ENCODE measurements at places on chromosomes 4 and X.

GRCh38 chr4:16225167-16225862, 956 bp downstream of the TAPT1 start:
- DNase-seq, result no peak

- no peak for DNase-seq
Measured at GRCh38 chr4:78185117-78185516, 128.0 kb downstream of the FRAS1 start.

GRCh38 chr4:20359692-20360091, 108.0 kb downstream of the SLIT2 start:
- DNase-seq, result no peak

- DNase-seq, result no peak
Measured at GRCh38 chr4:57090079-57090478, 20.1 kb downstream of the IGFBP7 start.

- no peak for DNase-seq
Measured at GRCh38 chr4:111934314-111934713, 210.9 kb upstream of the FAM241A start.

DNA sequence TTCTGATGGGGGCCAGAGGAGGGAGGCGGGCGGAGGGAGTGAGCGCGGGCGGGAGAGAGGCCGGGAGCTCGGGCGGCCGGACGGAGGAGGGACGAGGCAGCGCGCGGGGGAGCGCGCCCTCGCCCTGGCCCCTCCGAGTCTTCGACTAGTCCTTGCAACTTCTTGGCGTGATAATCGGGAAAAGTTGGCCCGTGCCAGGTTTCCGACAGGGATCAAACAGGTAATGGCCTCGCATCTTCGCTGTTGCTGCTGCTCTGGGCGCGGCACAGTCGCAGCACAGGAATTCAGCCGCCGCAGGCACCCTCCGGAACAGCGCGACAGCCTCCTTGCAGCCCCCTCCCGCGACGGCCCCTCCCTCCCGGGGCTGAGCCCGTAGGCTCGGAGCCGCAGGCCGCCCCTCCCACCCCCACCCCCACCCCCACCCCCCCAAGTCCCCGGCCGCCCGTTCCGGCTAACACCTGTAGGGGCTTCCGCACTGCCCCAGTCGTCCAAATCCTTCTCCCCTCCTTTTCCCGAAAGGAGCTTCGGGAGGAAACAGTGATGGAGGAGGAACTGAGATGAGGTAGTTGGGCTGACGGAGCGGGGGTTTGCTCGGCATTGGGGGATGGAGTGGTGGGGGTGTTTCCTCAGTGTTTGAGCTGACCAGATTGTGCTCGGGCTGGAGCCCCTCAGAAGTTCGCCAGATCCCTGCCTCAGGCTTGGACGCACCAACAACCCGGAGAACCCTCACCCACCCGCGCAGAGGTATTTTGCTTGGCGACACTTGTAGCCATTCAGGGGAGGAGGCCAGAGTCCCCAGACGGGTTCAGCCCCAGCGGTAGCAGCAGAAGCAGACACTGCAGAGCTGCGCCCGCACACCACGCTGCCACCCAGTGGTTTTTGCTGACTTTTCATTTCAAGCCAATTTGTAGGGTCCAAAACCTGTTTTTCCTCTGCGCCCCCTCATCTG, at the start of gene FGF13:
FGF13 (minus strand) TSS at position 319 of the 949 bp plus-strand sequence. CDS start 714 bp downstream, outside the sequence.
- DNase-seq, result peak; percentile 25

DNA sequence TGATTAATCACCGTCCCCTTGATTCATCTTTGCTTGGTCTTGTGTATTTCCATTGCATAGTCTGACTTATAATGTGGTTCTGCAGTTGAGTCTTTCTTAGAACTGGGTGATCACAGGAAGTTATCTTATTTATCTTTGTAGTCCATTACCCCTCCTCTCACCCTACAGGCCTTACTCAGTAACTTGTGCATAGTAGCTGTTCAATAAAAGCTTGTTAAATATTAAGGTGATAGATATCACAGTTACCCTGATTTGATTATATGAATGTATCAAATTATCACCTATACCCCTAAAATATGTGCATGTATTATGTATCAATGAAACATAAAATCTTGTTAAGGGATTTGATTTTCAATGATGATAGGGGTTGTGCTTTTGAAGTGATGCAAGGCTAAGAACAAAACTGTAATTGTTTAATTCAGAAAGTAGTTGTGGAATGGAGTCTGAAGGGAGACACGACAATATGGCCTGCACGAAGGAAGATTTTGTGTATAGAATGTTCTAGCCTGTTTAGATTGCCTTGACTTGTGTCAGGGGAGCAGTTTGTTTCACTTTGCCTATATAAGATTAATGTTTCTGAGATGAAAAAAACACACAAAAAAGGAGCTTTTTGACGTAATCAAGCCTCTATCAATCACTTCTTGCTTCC, 132.4 kb upstream of the LIMCH1 start:
- no peak for DNase-seq

- DNase-seq, result no peak
Measured at GRCh38 chr4:101229116-101229515, 118.2 kb downstream of the PPP3CA start.

GRCh38 chrX:130048686-130049222, 61.5 kb downstream of the ELF4 start:
- DNase-seq, result no peak

DNA sequence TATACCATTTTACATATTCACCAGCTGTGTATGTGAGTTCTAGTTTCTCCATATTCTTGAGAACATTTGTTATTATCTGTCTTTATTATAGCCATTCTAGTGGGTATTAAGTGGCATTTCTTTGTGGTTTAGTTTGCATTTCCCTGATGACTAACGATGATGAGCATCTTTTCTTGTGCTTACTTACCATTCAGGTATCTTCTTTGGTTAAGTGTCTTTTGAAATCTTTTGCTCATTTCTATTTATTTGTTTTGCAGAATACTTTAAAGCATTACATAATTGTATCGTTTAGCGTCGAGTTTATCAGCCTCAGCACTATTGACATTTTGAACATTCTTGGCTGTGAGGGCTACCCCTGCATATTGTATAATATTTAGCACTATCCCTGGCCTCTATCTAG, 85.4 kb downstream of the FRMPD4 start:
- DNase-seq, result no peak

DNA sequence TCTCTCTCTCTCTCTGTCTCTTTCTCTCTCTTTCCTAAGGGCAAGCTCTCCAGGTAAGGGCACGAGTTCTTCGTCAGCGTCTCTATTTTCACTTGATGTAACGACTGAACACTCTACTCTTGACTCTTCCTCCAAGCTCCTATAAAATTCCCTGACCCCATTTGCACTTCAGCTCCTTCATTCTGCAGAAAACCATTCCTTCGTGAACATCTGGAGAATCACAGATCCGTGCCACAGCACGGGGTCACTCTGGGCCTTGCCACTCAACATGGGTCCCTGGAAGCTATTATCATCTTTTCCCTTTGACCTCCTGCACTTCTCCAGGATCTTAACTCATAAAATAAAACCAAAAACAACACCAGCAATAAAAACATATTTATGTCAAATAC, 112.0 kb upstream of the LNX1 start:
- DNase-seq, result no peak

DNA sequence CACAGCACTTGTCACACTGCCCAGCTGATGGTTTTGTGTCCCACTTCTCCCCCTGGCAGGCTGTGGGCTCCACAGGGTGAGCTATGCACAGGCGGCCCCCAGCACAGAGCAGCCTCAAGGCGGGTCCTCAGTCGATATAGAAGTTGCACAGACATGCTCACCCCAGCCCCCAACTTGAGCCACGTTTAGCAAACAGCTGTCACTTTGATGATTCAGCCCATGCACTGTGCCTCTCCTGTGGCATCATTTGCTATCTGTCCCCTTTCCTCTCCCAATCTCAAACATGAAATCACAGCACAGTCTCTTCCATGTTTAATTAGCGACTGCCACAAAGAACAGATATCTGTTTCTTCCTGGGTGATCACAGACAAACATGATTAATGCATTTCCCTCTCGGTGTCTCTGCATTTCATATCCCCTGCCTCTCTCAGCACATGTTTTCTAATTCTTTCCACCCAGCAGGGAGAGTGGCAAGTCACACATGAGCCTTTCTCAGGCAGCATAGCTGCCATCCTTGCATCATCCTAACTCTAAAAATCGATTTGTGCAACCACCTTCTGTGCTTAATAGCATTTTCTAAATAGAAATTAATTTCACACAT, 204.9 kb downstream of the EVC2 start:
- no peak for DNase-seq

DNA sequence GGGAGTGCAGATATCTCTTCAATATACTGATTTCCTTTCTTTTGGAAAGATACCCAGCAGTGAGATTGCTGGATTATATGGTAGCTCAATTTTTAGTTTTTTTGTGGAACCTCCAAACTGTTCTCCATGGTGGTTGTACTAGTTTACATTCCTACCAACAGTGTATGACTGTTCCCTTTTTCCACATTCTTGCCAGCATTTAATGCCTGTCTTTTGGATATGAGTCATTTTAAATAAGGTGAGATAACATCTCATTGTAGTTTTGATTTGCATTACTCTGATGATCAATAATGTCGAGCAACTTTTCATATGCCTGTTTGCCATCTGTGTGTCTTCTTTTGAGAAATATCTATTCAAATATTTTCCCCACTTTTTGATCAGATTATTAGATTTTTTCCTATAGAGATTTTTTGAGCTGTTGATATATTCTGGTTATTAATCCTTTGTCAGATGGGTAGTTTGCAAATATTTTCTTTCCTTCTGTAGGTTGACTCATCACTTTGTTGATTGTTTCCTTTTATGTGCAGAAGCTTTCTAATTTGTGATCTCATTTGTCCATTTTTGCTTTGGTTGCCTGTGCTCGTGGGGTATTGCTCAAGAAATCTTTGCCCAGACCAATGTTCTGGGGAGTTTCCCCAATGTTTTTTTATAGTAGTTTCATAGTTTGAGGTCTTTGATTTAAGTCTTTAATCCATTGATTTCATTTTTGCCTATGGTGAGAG, 552.7 kb downstream of the ZNF674 start:
- no peak for DNase-seq

GRCh38 chrX:78124307-78124706, 15.1 kb downstream of the TAF9B start:
- DNase-seq, result no peak

DNA sequence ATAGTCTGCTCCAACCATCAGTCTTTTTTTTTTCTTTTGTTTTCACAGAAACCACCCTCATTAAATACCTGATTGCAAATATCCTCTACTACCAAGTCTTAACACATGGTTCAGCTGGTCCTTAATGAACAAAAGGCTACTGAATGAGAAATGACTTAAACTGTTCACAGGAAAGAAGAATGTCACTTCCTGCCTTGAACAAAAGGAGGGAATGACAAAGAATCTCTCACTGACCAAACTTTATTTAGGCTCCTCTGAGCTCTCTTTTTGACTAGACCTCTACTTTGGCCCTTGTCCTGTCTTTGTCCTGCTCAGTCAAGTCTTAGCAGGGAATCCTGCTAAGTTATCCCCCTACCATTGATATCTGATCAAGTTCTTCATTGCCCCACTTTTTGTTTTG, 31.8 kb upstream of the GJB1 start:
- DNase-seq, result no peak

DNA sequence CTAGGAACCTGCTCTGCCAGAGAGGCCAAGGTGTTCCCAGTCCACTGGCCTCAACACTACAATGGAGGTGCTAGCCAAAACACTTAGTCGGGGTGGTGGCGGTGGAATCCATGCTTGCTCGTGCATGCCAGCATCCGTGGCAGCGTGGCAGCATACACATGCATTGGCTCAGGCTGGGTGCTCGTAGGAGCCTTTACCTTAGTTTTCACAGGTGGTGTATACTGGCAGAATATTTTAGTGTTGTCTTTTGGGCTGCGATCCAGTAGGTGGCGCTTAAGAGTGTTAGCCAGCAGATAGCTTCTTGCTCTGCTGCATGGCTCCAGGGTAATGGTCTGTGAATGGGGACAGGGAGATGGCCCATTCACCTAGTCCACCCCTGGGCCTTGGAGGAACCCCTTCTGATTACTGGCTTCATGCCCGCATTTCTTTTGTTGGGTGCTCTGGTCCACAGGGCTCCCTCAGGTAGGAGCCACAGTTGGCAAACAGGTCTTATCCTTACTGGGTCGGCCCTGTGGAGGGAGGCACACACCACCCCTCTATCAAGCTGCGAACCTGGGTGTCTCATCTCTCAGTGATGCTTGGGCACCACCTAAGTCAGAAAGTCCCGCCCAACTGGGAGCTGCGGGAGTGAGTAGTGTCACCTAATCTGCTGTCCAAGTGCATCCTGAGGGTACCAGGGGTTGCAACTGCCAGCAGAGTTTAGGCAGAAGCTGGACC, 40.0 kb downstream of the RIPPLY1 start:
- no peak for DNase-seq

DNA sequence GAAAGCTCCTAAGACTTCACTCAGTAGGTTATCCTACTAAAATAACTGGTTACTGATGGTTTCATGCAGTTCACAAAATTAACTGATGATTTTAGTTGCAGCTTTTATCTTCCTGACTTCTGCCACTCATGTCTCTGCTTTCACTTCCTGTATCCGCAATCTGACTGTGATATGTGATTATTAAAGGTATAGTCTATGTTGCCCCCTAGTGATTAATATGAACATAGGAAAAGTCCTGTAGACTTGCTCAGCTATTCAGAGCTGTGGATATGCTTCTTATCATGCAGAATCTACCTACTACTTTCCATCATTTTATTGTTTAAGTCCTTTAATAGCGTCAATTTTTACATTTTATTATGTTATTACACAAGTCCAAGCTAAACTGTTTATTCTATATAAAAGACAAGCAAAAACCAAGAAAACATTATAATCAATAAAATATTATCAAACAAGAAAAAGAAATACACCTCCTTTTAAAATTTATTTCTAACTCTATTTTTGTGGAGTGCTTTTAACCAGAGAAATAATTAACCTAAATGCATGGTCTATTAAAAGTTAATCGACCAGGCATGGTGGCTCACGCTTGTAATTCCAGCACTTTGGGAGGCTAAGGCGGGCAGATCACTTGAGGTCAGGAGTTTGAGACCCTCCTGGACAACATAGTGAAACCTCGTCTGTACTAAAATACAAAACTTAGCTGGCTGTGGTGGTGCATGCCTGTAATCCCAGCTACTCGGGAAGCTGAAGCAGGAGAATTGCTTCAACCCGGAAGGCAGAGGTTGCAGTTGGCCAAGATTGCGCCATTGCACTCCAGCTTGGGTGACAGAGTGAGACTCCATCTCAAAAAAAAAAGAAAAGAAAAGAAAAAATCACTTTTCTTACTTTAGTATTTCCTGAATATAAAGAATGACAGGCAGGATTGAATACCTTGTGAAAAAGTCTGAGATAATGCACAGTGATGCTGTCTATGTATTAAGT, 40.4 kb upstream of the TLR2 start:
- DNase-seq, result no peak
